ENCODE measurements at places on chromosomes 5 and 9.

- DNase-seq, result no peak
These were observed 39.9 kb downstream of the COL15A1 start for GRCh38 chr9:98983295-98984268.

DNA sequence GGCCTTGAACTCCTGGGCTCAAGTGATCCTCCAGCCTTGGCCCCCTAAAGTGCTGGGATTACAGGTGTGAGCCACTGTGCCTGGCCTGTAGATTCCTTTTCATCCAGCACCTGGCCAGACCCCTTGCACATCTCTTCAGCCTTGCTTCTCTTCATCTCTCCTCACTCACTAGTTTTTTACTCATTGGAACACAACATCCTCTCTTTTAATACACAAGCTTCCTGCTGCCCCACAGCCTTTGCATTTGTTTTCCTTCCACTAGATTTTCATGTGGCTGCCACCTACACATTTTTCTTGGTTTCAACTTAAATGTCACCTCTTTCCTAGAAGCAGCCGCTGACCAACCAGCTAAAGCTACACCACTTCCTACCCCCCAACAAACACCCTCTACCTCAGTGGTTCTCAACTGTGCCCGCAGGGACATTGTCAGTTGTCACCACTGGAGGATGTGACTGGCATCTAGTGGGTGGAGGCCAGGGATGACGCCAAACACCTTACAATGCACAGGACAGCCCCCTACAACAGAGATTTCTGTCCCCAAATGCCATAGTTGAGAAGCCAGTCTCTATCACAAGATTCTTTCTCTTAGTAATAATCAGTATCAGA lies 33.7 kb downstream of the HAVCR1 start:
- DNase-seq, result peak; percentile 3

DNA sequence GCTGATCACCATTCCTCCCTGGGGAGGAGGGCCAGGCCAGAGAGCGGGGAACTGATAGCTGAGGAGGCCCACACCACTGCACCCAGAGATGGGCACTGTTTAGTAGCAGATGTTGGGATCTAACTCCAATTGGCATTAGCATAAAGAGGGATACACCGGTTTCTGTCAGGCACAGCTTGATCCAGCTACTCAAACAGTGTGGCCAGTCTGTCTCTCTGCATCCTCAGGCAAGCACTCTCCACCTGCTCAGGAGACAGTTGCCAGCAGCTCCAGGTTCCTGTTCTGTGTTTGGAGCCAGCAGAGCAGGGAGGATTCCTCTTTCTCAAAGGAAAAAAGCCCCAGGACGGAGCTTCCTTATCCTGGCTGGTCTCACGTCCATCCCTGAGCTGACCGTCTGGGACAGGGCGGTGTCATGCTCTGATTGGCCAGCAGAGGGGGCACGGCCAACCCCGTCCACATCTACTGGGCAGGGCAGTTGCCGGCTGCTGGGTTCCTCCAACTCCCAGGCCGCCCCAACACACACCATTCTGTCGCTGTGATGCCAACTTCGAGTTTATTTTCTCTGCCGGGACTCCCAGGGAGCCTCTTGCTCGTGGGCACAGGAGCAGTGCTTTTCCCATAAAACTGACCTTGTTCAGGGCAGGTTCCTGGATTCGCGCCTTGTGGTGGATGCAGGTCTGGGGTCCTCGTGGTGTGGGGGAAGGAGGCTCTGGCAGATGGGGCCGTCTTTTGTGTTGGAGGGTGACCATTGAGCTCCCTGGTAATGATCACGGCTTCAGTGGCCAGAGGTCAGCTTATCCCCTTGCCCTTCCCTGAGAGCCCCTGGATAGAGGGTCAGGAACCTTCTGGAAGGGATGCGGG lies 47.9 kb downstream of the COL5A1 start:
- no peak for DNase-seq

DNA sequence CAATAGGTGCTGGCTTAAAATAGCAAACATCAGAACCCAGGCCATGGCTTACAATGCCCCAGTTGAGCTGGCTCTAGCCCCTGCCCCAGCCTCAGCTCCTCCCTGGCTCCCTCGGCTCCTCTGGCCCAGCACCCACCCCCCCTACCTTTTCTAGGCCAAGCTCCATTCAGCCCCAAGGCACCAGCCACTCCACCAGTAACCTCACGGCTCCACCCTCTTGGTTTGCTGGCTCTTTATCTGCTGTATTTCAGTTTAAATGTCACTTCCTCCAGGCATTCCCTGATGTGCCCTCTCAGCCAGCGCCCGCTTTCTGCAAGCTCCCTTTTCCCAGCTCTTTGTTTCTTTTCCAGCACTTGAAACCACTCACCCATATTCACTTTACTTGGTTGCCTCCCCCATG lies 10.6 kb downstream of the C1QTNF2 start:
- DNase-seq, result no peak

GRCh38 chr9:137744632-137745183 lies 125.9 kb downstream of the EHMT1 start:
- DNase-seq, result no peak

DNA sequence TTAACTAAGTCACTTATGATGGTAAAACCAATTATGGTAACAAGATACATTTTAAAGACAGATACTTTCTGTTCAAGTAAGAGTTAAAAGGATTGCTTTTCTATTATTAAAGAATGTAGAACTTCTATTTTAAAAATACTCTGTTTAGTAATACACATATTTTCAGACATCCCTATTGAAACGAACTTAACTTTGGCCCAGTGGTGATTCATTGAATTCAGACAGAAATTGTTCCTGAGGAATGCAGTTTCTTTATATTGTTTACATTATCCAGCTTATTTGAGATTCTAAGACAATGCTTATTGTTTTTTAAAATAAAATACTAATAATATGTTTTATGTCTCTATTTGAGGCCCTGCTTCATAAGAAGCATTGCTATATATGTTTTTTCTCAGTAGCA lies 816.4 kb downstream of the SEMA5A start:
- DNase-seq, result no peak

DNA sequence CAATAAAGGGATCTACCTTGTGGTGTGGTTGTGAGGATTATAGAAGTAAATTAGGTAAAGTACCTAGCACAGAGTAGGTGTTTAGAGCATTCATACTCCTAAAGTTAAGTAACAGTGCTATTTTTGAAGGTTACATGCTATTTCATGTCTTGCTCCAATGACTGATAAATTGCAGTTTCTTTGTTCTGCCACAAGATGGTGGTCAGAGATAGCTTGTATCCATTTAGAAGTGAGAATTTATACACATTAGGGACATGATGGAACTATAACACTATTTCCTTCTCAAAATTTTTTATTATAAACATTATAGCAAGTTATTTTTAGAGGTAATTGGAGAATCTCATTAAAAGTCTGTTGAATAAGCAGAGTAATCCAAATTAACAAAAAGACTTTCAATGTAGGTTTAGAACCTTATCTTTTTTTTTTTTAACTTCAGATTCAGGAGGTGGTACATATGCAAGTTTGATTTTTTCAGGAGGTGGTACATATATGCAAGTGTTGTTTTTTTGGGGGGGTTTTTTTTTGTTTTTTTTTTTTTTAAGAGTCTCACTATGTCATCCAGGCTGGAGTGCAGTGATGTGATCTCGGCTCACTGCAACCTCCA lies 17.1 kb downstream of the MTREX start:
- no peak for DNase-seq

Data from stimulated activated CD4-positive, alpha-beta T cell treated with anti-CD3 and anti-CD28 coated beads, Interleukin-2, amount 100 ng/mL, for 4 hours (primary cell).